ENCODE measurements at places on chromosomes 7 and 10.

- no peak for DNase-seq
Measured at GRCh38 chr7:70776627-70777101, 355.3 kb upstream of the GALNT17 start.

- DNase-seq: no peak
Measured at GRCh38 chr10:72639441-72639873, 13.6 kb upstream of the MICU1 start.

GRCh38 chr7:134527979-134528371 lies 608 bp downstream of the AKR1B10 start:
- DNase-seq: no peak

DNA sequence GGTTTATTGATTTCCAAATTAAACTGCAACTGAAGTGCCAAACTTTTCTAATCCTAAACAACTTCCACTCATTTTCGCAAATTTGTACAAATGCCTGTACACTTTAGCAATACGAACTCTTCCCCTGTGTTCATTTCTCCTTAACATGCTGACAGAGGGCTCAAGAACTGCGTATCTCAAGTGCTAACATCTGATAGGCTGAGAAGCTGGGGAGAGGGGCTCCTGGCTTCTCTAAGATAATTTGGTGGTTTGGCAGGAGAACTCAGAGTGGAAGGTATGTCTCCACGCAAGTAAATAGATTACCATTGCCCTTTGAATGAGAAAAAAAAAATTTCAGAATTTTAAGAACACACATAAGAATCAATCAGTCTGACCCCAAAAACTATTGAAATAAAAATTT lies 53.3 kb upstream of the ANLN start:
- DNase-seq: no peak

DNA sequence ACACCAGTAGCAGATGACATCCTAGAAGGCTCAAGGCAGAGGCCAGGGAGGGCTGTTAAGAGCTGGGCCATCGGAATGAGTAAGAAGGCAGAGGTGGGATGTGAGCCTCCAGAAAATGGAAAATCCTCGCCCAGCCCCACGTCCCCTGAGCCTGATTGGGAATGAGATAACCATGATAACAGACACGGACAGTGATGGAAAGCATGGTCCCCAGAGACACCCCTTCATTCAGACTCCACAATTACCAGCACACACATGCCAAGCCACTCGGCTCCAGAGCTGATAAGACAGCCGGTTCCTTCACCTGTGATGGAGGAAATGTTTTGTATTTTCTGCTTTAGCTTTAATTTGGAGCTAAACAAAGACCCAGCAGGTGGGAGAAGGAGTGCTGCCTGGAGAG lies 106.0 kb downstream of the GRID1 start:
- no peak for DNase-seq

Measured in stimulated activated CD8-positive, alpha-beta memory T cell treated with anti-CD3 and anti-CD28 coated beads, Interleukin-15, amount 100 ng/mL, for 48 hours (primary cell).